Stimulated activated CD4-positive, alpha-beta T cell treated with anti-CD3 and anti-CD28 coated beads, TNF-alpha, amount 100 ng/mL, for 24 hours (primary cell): ENCODE measurements at places on chromosomes 12 and 14.

GRCh38 chr12:120841525-120841924 lies 62.6 kb downstream of the SPPL3 start:
- no peak for DNase-seq

DNA sequence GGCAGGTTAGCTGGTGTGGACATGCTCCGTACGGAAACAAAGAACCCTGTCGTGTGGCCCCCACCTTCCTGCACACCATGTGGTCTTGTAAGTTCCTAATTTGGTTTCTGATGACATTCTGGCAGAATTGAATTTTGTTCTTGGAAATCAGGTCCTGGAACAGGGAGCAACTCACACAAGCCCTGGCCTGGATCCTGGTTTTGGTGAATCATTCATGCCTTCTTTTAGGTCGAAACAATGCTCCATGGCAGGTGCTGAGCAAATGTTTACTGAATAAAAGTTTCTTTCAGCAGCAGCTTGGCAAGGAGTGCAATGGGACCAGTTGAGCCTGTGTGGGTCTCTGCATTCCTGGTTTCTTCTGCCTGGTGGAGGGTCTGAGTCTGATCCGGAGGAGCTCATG lies 978.4 kb downstream of the BCL11B start:
- no peak for DNase-seq

- no peak for DNase-seq
These were observed 8.3 kb downstream of the TNFAIP2 start for GRCh38 chr14:103131580-103131979.

DNA sequence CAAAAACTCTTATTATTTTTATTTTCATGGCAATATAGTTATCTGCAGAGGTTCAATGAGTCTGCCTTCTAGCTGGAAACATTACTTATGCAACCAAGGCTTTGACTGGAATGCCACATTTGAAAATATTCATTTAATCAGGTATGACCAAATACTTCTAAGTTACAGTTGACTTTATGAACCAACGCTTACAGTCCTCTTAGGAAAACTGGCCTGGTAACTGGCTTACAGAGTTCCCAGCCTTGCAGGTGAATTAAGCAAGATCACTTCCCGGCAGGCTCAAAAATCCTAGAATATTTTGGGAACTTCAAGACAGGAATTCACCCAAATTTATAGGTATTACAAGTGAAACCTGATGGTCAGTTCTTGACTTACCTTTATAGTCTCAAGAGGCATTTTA lies 12.3 kb downstream of the LRP6 start:
- no peak for DNase-seq

DNA sequence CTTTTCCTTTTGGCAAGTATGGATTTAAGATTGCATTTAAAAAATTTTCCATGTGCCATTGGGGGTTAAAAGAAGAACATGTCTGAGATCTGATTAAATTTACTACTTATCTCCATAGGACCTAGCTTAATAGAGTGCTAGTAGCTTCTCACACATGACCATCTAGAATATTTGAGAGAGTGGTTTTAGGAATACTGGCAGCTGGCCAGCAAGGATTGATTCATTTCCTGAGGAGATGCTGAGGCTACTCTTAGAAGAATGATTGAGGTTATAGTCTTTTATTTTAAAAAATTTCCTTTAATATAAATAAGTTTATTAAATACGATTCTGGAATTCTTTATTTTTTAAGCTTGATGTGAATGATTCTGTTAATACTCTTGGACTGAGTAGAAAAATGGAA lies 56.2 kb downstream of the MIPOL1 start:
- no peak for DNase-seq

GRCh38 chr14:64639340-64639821 lies 64.8 kb upstream of the PLEKHG3 start:
- no peak for DNase-seq

DNA sequence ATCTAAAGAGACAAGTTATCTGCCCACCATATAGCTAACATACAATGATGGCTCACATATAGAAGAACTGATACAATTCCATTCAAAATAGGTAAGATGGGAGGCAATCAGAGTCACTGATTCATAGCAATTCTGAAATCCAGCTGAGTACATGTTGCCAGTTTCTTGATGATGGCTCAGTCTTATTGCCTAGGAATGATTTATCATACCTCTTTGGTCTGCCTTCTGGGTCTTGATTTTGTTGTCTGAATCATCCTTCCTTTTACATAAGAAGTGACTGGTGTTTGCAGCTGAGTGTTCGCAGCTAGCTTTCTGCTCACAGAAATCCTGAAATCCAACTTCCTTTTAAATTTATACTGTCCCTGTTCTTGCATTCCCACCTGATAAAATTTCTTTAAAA lies 463.2 kb upstream of the MGAT4C start:
- DNase-seq: no peak

DNA sequence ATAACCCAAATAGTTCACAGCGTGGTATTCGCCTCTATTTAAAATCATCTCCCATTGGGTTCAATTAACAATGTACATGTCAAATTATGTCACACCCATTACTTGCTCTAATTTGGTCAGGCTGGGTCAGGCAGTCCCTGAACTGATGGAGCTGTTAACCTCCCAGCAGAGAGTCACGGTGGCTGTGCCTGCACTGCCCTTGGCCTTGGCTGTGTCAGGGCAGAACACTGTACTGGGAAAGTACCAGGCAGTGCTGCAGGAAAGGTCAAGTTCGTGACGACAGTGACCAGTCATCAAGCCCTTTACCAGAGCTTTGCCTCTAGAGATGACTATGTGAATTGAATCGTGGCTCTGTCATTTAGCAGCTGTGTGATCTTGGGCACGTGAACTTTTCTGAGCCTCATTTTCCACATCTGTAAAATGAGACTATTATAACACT lies 100.0 kb downstream of the ARF6 start:
- no peak for DNase-seq

DNA sequence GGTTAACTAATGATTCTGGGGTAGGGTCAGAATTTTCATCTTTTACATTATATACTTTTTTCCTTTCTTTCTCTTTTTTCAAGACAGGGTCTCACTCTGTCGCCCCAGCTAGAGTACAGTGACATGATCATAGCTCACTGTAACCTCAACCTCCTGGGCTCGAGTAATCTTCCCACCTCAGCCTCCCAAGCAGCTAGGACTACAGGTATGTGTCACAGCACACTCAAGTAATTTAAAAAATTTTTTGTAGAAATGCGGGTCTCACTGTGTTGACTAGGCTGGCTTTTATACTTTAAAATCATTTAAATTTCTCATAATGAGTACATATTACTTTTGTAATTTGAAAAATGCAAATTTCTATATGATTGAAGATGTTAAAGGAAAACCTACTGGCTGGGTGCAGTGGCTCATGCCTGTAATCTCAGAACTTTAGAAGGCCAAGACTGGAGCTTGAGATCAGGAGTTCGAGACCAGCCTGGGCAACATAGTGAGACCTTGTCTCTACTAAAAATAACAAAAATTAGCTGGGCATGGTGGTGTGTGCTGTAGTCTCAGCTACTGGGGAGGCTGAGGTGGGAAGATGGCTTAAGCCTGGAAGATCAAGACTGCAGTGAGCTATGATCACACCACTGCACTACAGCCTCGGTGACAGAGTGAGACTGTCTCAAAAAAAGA lies 25.7 kb downstream of the R3HDM2 start:
- no peak for DNase-seq

GRCh38 chr12:4909410-4909733 lies 333 bp upstream of the KCNA1 start:
- DNase-seq: no peak

GRCh38 chr12:95487024-95487423 lies 13.1 kb downstream of the METAP2 start:
- no peak for DNase-seq

DNA sequence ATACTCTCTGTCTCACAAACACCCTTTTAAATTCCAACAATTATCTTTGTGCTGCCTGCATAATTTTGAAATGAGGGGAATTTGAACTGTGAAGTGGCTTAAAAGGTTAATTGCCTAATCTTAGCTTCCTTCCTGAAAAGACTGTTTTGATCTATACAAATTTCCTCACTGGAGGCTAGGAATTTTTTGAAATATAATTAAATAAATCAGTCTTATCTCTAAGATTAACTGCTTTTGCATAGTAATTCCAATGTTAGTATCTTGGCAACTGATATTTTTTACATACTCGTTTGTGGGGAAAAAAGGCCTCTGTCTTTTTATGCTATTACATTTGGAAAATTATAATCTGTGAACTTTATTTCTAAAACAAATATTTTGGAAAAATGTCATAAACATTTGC lies 498.5 kb downstream of the TMTC2 start:
- no peak for DNase-seq

DNA sequence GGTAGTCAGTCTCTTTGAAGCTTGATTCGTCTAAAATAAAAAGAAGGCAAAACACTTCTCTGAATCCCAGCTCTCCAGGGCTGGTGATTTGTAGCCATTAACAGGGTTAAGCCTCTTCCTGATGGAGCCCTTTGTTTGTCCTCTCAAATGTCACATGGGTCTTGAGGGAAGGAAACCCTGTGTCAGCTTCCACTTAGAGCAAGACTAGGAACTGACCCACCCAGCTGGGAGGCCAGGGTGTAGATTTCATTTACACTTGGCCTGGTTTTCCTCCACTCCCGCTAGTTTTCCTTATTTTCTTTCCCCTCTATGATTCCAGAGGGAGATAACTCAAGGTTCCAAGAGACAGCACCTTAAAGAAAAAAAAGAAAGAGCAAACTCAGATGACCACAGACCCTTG lies 230.5 kb upstream of the EGLN3 start:
- DNase-seq: no peak

DNA sequence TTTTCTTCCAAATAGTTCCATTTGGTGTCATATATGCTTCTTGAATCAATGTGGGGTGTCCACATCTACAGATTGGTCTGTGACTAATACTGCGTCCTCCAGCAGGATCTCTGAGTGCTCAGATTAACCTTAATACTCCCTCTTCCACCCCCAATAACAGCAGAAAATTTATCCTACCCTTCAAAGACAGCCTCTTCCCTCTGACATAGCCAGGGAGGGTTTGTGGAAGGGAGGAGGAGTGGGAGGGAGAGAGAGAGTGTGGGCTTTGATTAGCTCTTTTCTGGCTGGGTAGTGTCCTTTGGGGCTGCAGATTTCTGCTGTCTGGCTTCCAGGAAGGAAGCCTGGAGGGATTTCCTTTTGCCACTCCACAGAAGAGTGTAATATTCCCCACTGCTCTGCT lies 220.7 kb downstream of the TTC6 start:
- no peak for DNase-seq

GRCh38 chr14:34137001-34137745 lies 186.3 kb upstream of the EGLN3 start:
- no peak for DNase-seq

- no peak for DNase-seq
These were observed 22.8 kb upstream of the OASL start for GRCh38 chr12:121061831-121062230.

- DNase-seq: no peak
These were observed 446.0 kb downstream of the PDZRN4 start for GRCh38 chr12:41634091-41634490.

- DNase-seq: no peak
These were observed 30.6 kb upstream of the MMP17 start for GRCh38 chr12:131797588-131797934.

- no peak for DNase-seq
These were observed 398.9 kb upstream of the CCDC196 start for GRCh38 chr14:66087231-66087630.

DNA sequence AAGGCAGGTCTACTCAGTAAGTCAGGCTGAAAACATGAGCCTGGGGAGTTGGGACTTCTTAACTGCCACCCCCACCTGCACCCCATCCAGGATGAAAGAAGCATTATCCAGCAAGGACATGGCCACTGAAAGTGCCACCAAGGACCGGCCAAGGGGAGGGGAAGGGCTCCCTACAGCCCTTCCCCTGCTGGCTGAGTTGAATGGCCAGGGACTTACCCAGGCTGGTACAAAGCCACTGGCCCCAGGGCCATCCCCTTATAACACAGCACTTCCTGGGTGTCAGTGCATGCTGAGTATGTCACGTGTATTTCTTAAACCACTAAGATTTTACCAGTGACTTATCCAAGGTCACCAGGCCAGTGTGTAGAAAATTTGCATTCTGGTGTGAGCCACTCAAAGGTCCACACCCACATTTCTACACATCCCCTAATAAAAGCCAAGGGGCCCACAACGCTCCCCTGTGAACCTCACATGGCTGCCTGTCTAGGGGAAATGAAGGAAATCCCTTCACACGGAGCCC lies 29.3 kb upstream of the ZFP36L1 start:
- no peak for DNase-seq

DNA sequence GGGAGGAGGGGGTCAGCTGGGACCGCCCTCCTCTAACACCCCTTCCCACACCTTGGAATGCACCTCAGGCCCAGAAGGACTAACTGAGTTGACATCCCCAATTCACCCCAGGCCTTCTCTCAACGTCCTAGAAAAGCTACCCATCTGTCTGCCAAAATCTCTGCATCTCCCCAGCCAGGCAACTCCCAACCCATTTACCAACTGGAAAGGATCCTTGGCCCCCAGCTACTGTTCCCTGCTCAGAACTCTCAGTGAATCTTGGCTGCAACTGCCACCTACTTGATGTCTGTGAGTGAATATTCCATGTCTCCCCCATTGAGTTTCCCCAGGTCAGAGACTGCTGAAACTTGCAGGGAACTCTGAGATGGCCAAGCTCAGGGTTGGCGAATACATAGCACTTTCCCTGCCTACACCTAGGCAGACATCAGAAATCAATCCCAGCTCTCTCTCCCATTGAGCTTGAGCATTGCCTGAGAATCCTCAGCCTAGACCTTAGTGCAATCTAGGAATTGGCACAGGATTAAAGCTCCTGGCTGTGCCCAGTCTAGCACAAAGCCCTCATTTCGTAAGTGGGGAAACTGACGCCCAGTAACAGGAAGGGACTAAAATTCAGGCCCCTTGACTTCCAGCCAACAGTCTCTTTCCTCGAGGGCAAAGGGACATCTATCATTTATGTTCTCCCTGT lies 71.9 kb upstream of the NCOR2 start:
- DNase-seq: no peak

GRCh38 chr12:8855891-8856290 lies 33.5 kb downstream of the A2ML1 start:
- DNase-seq: no peak

- DNase-seq: no peak
These were observed 237.9 kb upstream of the NAV3 start for GRCh38 chr12:77592836-77593235.

GRCh38 chr12:78181544-78182162 lies 351.0 kb downstream of the NAV3 start:
- DNase-seq: no peak

DNA sequence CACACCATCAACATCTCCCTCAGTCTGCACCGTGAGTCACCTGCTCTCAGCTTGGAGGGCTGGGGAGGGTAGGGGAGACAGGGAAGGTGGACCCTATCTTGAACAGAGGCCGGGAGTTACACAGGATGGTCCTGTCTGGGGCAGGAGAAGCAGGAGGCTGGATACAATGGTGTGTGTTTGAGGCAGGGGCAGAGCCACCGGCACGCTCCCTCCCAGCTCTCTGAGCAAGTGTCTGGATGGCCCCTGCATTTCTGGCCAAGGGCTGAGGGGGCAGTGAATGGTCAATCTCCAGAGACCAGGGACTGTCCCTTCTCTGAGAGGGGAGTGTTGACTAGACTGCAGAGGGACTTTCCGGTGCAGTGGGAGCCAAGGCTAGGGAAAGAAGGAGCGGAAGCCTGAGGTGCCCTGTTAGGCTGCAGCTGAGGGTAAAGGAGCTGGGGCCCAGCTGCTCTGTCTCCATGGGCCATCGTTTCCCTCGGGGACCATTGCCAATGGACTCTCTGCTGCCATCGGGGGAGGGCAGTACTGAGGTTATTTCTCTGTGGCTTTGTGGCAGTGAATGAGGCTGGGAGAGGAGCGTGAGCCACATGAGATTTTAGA lies 1.9 kb downstream of the LRP1-AS start:
- no peak for DNase-seq

- DNase-seq: no peak
These were observed 341.0 kb upstream of the E2F7 start for GRCh38 chr12:77406219-77406905.

- no peak for DNase-seq
These were observed 159.3 kb downstream of the TTC8 start for GRCh38 chr14:88983755-88984154.
